MM.1S (cell line): ENCODE measurements at places on chromosomes 2 and 18.
A peak's percentile ranks its signal among the peaks of the same experiment; 100 is the strongest.

DNA sequence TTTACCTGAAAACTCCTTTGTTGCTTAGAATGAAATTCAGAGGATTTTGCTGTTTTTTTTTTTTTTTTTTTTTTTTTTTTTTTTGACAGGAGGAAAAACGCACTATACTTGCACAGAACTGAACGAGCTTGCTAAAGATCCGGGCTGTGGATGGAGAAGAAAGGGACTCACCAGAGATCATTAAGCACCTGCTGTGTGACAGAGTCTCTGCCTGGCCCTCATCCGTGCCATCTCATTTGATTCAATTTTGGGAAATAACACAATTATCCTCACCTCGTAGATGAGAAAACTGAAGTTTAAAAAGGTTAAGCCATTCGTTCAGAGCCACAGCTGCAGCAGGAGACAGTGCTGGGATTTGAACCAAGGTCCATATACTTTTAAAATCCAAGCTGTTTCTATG is 775.4 kb upstream of the ID2 start:
- no peak for DNase-seq

DNA sequence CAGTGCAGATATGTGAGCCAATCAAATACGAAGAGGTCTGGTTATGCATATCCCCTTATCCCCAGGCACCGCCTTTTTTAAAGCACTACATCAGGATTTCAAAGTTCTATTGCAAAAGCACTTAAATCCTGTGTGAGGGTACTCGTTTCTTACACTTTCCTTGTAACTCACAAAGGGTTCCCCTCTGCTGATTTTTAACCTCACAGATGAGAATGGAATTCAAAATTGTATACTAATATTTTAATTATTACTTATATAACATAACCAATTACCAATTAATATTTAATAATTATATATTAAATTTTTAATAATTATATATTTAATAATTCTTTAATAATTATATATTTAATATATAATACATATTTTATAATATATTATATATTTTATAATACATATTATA is 126.2 kb upstream of the MAPRE2 start:
- no peak for DNase-seq

GRCh38 chr18:2845172-2845571 is 1.6 kb upstream of the EMILIN2 start:
- no peak for DNase-seq

- no peak for DNase-seq
These were observed 65.7 kb upstream of the ZNF236 start for GRCh38 chr18:76756531-76757253.

DNA sequence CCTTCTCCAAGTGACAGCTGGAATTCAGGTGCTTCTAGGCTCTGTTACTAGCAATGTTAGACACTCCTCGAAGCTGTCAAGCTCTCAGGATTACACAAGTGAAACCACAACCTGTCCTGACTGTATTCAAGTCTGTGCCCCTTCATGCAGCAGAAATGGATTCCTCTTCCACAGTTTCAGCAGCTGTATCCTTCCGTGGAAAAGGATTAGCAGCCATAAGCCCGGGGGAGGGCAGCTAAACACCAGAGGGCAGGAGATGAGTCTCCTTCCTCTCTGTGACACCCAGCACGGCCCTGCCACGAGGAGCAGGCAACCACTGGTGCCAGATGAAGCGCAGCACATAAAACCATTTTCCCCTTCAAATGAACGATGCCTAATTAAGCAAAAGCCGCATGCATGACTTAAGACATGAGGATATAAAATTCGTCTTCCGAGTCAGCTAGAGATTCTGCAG is 1.2 kb downstream of the ST3GAL5 start:
- peak; percentile 59 for DNase-seq

GRCh38 chr18:26103579-26103978 is 13.2 kb upstream of the SS18 start:
- peak; percentile 14 for DNase-seq

DNA sequence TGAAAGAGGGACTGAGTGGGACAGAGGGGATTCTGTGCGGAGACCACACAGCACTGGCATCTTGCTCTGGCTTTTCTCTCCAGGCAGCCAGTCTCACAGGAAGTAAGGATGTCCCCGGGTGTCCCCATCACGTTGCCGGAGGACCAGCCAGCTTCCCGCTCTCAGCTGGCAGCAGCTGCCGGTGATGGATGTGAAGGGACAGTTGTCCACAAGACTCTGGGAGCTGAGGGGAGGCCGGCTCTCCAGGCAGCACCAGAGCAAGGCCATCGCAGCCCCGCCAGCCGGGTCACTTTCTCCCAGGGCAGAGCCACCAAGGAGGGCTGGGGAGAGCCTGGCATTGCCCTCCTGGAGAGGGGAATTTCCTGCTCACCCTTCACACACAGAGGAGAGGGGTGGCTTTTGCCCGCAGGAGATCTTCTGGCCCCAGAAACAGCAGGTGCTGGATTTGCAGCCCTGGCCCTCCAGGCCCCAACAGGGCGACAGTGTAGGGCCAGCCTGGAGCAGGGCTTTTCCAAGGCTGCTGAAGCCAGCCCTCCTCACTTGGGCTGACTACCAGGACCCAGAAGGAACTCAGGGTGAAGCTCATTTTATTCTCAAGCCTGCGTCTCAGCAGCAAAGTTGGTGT is 24.0 kb upstream of the B3GNT7 start:
- no peak for DNase-seq

GRCh38 chr2:71961289-71962027 is 186.2 kb downstream of the CYP26B1 start:
- DNase-seq: no peak

- DNase-seq: peak; percentile 61
These were observed 244.6 kb downstream of the BCL2 start for GRCh38 chr18:63074981-63075404.

DNA sequence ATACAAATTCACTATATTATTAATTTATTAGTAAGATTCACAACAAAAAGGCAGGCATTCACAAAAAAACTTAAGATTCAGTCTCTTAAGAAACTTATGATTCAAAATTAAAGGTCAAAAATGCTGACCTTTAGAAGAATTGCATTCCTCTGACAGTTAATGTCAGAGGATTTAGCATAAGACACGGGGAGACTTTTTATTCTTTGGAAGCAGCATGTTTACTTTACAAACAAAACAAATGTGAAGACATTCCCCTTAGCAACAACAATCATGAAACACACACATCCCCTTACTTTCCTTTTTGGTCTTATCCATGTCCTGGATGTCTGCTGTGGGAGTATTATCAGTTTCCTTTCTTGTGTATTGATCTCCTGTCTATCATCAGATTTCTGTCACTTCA is 117.1 kb downstream of the RAD51AP2 start:
- no peak for DNase-seq

GRCh38 chr2:128494307-128494639 is 175.6 kb upstream of the HS6ST1 start:
- no peak for DNase-seq

- DNase-seq: no peak
These were observed 103.1 kb downstream of the PPP1R1C start for GRCh38 chr2:182088681-182089320.

GRCh38 chr2:54545702-54546450 is 89.7 kb downstream of the SPTBN1 start:
- DNase-seq: no peak

GRCh38 chr2:134917360-134917865 is 1.2 kb upstream of the CCNT2 start:
- DNase-seq: no peak

DNA sequence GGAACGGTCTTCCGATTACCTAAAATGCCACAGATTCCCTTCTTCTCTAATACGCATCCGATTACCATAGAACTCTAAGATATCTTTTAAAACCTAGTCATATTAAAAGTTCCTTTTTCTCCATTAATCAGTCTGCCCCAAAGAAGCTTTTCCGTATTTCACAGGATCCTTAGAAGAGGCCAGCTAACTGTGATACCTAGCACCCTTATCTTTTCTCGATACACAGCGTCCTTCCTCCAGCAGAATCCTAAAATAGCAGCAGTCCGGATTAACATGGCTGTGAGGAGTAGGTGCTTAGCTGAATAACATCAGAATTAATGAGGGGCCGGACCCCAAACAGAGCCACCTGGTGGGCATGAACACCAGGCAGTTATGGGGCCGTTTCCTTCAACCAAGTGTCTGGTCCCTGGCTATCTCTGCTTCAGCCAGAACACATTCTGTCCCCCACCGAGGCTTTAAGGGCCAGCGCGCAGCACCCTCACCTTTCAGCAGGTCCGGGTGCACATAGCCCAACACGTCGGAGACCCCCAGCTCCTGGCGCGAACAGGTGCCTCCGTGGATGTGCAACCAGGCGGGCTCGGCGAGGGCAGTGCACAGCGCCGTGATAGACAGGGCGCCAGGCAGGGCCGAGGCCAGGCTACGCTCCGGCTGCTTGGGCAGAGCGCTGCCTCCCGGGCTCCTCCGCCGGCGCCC is 995 bp downstream of the TMEM127 start:
- DNase-seq: peak; percentile 37

- peak; percentile 68 for DNase-seq
These were observed 99.1 kb downstream of the NRP2 start for GRCh38 chr2:205781244-205781931.

DNA sequence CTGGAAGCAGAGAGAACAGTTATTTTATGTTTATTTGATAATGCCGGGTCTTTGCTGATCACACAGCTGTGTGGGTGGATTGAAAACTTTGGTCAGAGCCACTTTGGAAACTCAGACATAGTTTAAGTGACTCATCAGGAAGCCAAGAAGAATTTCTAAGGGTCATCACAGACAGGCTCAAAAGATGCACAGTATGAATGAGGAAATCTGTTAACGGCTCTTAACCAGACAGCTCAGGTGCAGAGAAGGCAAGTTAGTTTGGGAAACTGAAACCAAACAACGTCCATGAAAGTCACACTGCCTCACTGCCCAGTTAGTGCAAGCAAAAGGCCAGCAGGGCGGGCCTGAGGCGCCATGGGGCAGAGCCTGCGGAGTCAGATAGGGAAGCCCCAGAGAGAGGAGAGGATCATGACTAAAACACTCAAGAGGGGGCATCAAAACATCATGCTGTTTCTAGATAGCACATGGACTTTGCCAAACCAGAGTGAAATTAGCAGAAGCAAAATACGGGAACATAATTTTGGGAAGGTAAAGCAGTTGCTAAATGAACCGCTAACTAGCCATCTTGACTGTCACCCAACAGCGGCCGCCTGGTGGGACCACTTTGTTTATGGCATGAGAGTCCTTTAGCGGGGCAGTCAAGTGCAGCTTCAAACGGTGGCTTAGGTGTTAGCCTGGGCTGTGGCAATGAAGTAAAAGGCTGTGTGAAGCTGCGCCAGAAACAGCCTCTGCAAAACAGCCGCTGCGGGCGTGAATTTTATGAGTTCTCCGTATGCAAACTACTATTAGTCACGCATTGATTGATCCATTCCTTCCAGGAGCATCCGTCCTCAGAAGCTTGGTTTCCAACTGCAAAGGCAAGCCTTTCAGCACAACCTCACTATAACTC is 101.2 kb downstream of the KCTD18 start:
- DNase-seq: peak; percentile 87

- no peak for DNase-seq
These were observed 91.2 kb downstream of the POU3F3 start for GRCh38 chr2:104945121-104945520.

DNA sequence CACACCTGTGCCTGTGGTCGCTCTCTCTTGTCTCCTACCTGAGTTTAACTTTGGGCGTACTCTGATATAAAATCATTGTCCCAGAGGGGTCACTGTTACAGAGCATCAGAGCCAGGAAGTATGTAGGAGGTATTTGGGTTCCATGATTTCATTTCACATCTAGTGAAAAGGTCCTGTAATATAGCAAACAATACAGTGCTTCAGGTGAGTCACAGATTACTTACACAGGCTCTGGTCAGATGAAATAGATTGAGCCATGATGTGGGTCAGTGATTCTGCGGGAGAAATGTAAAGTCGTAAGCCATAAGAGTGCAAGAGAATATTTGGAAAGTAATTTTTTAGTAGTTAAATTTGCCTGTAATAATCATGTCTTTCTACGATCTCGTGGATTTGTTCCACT is 70.2 kb downstream of the SOCS6 start:
- DNase-seq: no peak

GRCh38 chr2:238420878-238421694 is 5.6 kb upstream of the ASB1 start:
- no peak for DNase-seq

DNA sequence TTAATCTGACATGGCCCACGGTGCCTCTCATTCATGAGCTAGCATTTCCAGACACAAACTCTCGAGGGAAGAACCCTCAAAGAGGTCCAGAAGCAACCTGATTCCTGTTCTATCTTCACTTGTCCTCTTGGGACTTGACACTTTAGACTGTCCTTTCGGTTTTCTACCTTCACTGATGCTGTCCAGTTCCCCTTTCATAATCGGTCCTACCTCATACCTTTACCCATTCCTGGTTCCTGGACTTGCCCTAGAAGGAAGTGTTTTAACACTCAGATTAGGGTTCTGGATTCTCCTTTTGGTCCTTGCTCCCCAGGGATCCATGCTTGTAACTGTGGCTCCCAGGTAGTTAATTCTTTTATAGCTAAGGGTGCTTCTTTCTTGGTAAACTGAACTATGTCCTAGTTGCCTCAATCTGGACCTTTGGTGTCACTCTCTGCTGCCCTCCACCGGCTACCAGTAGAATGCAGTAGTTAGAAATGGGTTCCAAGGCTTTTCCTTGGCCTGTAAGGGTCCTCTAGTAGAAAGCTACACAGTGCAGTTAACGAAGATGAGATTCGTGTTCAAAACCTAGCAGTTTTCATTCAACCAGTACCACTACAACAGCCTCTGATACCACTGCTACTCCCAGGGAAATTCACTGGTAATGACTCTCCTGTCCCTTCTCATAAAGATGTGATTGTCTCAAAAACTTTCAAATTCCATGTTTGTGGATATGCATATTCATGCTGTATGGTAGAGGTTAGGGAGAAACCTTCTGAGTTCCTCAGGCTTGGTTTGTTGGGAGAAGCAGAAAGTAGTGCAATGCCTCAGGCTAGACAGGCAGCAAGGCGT is 178.1 kb upstream of the CYP26B1 start:
- DNase-seq: peak; percentile 16

DNA sequence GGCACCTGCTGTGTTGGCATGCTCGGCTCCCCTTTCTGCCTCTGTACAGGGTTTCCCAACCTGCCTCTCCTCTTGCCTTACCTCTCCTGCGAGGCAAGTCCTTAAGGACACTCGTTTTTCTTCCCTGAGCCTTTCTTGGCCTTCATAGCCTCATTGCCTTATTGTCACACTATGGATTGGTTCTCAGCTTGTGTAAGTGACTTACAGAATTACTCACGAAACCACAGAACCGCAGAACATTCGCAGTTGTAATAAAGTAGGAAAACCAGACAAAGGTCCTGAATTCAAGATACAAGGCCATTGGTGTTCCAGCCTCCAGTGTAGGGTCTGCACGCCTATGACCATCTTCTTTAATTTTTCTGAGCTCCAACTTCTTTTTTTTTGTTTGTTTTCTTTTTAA is 317.6 kb upstream of the SMIM21 start:
- DNase-seq: no peak

GRCh38 chr2:11708106-11708505 is 38.1 kb upstream of the NTSR2 start:
- no peak for DNase-seq

GRCh38 chr2:174561283-174561971 is 36.2 kb downstream of the WIPF1 start:
- no peak for DNase-seq

DNA sequence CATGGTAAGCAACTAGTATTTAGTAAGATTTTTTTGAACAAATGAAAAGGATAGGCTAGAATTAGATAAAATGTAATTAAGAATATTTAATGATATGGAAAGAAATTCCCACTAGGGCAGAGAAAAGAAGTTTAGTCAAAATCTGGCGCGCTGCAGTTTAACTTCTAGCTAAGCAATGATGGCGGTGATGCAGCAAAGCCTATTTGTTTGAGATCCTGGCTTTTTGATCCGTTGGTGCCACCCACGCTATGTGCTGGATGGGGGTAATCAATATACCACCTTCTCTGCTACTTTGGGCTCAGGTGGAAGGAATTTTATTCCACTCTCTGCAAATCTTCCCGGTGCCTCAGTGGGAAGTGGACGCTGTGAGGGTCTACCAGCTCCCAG is 421 bp upstream of the FAM171B start:
- no peak for DNase-seq
